ENCODE measurements at places on chromosomes 5 and 9.

GRCh38 chr5:116585227-116585626 lies 10.6 kb upstream of the SEMA6A start:
- no peak for DNase-seq

- DNase-seq, result no peak
Measured at GRCh38 chr9:132192728-132193127, 30.9 kb downstream of the NTNG2 start.

DNA sequence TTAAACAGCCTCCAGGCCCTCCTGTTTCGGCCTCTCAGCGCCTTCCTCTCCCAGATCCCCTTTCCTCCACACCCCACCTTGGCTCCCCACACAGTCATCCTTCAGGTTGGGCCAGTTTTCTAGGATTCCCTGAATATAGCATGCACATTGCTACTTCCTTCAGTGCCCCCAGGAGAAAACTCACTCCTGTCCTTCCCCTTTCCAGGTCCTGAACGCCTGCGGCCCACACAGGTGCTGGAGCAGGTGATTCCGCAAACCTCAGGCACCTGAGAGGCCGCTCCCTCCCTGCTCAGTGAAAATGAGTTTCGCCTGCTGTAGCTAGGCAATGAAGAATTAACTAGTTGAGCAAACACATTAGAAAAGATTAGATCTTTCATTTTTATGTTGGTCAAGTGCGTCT lies 185.0 kb downstream of the MED10 start:
- peak; percentile 17 for DNase-seq

- no peak for DNase-seq
Measured at GRCh38 chr5:107361945-107362344, 308.8 kb downstream of the EFNA5 start.

DNA sequence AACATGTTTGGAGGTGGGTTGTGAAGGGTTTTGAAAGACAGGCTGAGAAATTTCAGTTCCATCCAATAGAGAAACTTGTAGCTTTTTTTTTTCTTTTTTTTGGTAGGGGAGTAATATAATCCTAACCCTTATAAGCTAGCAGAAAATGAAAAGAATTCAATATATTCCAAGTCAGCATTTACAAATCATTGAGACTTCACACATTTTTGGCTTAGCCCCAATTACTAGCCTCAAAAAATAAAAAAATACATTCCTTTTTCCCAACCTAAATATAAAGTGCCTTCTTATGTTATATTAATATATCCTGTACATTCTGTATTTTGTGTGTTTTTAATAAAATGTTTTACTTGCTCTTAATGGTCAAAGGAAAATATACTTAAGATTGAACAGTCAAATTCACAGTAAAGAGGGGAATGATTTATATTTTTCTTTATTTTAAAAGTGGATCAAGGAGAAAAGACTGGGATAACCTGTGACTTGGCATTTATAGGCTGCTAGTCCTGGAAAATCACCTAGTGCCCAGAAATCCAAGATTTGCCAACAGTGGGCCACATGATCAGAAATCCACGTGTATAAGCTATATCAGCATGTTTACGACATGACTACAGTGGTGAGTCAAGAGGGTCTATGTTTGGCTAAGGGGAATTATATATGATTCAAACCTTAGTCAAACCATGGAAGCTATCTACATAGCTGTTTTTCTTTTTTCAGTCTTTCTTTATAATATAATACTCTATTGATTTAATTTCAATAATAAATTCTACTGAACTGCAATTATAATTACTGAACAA lies 14.5 kb downstream of the HACD4 start:
- no peak for DNase-seq

- no peak for DNase-seq
Measured at GRCh38 chr9:27457445-27457844, 66.6 kb upstream of the IFNK start.

DNA sequence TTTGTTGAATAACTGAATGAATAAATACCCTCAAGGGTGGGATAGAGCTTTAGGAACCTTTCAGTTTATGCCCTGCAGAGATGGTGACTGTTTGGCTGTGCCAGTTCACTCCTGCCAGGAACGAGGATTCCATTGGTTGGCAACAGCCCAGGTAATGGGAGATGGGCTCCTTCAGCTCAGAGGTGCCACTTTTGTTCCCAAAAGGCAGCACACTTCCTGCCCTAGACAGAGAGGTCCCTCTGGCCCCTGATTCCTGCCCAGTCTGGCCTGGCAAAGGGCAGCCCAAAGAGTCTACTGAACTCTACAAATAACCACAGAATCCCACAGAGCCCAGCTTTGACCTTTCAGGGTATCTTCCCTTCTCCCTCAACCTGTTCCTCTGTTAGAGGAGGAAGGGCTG lies 1.6 kb downstream of the C9orf152 start:
- no peak for DNase-seq

DNA sequence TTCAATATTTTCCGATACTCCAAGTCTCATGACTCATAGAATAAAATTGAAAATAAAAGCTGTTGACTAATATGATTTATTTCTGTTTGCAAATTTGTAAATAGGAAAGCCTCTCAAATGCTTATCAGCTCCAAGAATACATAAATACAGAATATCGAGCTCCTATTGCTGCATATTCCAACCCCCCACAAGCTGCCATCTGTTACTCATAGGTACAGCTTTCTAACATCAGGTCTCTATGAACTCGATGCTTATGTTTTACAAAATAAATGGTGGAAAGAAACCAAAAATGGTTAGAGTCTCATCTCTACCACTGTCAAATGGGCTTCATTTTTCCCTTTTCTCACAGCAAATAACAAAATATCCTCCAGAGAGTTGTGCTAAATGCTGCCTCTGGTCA lies 631.6 kb upstream of the CDH18 start:
- DNase-seq, result no peak

DNA sequence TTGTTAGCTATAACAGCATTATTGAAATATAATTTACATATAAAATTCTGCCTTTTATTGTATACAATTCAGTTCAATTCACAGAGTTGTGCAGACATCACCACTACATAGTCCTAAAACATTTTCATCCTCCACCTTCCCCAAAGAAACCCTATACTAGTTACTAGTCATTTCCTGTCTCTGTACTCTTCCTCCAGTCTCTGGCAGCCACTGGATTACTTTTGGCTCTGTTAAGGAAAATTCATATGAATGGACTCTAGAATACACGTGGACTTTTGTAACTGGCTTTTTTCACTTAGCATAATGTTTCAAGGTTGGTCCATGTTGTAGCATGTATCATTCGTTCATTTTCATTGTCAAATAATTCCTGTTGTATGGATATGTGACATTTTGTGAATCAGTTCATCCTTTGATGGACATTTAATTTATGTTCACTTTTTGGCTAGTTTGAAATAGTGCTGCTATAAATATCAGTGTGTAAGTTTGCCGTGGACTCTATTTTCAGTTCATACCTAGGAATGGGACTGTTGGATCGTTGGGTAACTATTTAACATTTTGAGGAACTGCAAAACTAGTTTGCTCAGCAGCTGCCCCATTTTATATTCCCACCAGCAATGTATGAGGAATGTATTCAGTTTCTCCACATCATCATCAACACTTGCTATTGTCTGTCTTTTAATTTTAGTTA lies 9.7 kb downstream of the ICE1 start:
- DNase-seq, result no peak

DNA sequence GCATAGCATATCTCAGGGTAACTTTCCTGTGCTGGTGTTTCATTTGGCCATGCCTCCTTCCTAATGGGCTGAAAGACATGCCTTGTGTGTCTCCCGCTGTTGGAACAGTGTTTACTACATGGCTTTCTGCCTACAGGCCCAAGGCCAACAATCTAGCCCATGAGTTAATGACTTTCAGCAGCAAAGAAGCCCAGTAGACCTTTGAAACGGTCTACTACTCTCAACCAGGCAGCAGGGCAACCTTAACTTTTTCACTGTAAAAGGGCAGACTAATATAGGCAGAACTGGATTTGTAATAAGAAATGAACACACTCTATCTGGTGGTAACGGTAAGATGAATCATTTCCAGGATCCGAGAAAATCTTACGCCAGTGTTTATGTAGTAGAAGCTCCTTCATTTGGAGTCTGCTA lies 21.0 kb downstream of the C5orf15 start:
- DNase-seq, result no peak

DNA sequence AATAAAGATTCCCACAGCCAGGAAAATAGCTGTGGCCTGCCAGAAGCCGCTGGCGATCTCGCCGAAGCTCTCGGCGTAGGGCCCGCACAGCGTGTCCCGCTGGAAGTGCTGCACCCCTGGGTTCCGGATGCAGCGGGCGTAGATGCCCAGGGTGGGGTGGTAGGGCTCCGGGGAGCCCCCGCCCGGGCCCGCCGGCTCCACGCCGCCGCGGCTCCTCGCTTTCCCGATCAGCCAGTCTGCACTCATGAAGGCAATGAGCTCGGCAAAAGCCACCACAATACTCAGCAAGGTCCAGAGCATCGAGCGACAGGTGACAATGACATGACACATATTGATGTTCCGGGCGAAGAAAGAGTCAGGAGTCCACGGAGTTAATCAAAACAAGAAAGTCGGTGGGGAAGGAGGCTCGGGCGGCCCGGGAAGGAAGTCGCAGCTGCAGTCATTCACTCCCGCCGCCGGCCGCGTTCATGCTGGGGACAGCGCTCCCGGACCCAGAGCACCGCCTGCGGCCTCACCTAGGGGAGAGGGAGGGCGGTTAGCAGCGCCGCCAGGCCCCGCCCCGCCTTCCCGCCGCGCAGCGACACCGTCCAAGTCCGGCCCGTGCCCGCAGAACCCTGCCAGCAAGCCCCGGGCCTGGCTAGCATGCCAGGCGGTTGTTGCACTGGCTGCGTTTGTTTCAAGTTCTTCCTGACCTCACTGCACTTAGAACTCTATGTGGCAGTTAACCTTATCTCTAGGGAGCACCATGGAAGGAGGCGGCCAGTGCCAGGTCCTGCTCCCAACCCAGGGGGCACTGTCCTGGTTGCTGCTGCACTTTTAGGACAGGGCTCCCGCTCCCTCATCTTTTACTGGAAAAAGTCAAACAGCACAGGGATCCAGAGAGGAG lies 138.4 kb downstream of the LHFPL2 start:
- DNase-seq, result peak; percentile 76

DNA sequence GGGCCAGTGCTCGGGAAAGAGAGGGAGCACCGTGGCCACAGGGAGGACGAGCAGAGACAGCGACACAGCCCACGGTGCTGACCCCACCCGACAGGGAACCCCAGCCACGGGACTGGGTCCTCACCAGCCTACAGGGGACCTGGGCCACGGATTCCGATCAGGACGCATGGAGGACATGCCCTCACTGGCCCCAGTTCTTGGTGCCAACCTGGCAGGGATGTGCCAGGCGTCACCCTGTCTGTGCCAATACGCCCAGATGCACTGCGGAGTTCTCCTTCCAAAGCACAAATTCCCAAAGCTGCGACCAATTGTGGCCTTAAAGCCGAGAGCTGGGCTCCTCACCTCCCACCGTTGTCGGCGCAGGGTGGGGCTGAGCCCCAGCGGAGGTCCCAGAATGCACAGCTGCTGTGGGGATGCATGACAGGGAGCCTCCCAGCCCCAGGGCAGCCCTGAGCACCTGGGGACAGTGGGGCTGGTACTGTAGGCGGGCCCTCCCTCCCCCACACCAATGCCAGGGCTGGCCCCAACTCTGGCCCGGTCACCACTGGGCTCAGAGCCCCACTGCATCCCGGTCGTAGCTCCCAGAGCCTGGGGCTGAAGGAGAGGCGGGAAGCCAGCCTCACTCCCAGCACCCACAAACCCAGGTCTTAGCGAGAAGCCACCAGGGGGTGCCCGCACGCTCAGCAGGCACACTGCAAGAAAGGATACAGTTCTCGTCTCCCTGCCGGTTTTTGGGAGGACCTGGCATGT lies 44.2 kb downstream of the NKD2 start:
- no peak for DNase-seq

DNA sequence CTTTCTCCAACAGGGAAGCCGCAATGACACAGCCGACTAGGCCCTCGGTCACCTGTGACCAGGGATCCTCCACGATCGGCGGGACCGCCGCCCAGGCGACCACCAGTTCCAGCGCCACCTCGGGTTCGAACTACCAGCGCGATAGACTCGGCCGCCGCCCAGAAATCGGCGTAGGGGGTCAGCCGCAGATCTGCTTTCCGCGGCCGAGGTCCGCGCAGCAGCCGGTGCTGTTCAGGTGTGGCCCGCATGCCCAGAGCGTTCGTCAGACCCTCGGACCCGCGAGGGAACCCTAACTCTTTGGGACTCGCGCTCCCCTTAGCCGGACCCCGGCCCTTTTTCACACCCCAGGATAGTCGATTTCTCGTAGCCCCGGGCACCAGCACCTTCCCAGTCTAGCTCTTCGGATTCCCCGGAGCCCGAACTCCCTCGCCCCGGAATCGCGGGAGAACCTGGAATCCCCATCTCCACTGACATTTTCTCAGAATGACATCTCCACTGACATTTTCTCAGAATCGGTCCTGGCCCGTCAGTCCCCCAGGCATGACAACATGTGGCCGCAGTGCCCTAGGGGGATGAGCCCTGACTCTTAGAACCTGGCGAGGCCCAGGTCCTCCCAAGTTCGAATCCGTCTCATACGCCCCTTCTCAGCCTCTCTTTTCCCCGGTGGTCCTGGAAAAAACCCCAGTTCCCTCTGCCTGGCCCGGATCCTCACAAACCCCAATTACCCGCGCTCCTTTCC lies 428 bp downstream of the C5orf52 start:
- DNase-seq, result peak; percentile 48

GRCh38 chr9:17294822-17295624 lies 160.2 kb downstream of the CNTLN start:
- no peak for DNase-seq

DNA sequence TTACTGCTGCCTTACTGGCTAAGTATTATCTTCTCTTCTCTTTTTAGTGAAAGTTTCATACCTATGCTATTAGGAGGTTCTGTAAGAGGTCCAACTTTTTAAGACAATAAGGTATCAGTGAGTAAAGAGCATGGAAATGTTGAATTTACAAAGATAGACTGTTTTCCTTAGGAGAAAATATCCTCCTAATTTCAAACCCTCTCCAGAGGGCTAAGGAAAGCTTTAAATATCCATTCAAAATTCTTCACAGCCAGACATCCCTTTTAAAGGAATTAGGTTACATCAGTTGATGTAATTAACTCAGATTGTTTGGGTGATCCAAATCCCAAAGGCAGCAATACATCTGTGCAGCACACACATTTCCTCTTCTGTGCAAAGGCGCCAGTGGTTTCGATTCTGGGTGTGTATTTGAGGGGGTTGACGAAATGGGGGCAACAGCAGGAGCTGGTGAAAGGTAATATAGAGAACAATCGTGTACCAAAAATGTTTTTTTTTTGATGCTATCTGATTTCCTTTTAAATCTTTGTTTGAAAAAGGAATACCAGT lies 273.8 kb upstream of the RPS23 start:
- no peak for DNase-seq

- DNase-seq, result no peak
Measured at GRCh38 chr5:8953016-8953415, 592.9 kb downstream of the SEMA5A start.

GRCh38 chr5:84378961-84379360 lies 5.7 kb downstream of the EDIL3 start:
- DNase-seq, result no peak

GRCh38 chr9:133184971-133185370 lies 21.3 kb upstream of the GBGT1 start:
- no peak for DNase-seq

GRCh38 chr9:128610897-128611296 lies 45.8 kb downstream of the DYNC2I2 start:
- no peak for DNase-seq

GRCh38 chr9:35680331-35681105 lies 6.8 kb downstream of the CA9 start:
- DNase-seq, result no peak

- DNase-seq, result peak; percentile 80
Measured at GRCh38 chr5:43039471-43040286, 440 bp downstream of the ANXA2R start.

GRCh38 chr5:162288647-162289296 lies 221.2 kb downstream of the GABRG2 start:
- no peak for DNase-seq
